ENCODE measurements at places on chromosomes 12 and 14. TPM values are rescaled to one million over a fixed set of nuclear protein-coding genes. Genes with fewer than 3 reads are reported as not detected.

GRCh38 chr14:102782974-102783373, 5.7 kb downstream of the TRAF3 start:
- no peak for DNase-seq

The DLGAP5 gene
- total RNA-seq: 117 TPM

- DNase-seq: no peak
These were observed 15.2 kb downstream of the DAD1 start for GRCh38 chr14:22573804-22574203.

GRCh38 chr12:78278706-78279190, 448.1 kb downstream of the NAV3 start:
- no peak for DNase-seq

- DNase-seq: peak; percentile 56
These were observed 27.3 kb upstream of the OSBPL8 start for GRCh38 chr12:76586764-76587395.

DNA sequence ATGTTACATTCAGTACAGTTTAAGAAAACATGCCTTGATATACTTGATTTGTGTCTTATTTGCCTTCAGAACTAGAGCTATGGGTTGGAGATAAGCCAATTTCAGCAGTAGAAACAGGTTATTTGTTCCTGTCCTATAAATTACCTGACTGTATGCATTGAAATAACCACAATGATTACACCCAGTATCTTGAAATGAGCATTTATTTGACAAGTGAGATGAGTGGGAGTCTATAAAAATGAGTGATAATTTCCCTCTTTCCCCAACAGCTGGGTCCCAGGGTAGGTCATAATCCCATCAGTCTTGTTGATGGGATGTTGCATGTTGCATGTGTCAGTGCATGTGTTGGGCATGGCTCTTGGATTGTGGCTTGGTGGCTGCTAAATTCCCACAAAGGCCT, 3.7 kb downstream of the TAS2R42 start:
- no peak for DNase-seq

DNA sequence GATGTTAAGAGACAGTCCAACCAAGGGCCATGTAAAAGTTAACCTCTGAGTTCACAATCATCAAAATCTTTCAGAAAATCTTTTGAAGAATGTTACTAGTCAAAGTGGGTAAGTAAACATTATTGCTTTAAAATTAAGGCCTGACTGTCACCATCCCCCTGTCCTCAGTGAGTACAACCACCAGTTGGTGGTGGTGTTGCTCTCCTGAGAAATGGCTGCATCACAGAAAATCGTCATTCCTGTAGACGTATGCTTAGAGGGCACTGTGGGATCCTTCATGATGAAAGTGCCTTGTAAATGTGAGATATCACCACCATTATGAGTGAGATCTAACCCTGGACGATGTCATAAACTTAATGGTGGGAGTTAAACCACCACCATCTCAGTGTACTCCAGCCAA, 451.2 kb downstream of the RPS29 start:
- peak; percentile 13 for DNase-seq

The BATF gene
- 179 TPM for total RNA-seq

DNA sequence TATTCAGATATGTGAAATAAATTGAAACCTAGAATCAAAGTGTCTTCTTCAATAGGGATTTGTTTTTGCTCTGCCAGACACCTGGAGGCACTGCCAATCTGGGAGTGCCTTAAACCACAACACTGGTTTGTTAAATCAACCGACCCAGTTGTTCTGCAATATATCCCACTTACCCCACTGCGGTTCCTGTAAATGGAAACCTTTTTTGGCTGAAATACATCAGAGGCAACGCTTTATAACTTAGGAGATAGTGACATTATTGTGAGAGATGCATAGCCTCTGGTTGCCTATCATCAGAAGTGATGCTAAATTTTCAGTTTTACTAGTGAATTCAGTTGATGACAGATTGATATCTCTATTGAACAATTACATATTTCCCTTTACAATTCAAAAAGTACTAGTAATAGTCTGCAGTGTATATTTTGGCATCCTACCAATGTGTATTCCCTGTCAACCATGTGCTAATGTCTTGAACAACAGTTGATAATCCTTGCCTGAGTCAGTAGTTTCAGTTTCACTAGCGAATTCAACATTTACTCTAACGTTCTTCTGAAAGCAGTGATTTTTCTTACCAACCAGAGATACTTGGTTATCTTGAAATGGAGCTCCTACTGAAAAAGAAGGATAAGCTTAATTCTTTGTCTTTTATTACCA, 30.5 kb downstream of the PPP2R5C start:
- no peak for DNase-seq

- DNase-seq: no peak
These were observed 115.0 kb downstream of the TPH2 start for GRCh38 chr12:72053604-72054003.

- no peak for DNase-seq
These were observed 24.3 kb downstream of the VRK1 start for GRCh38 chr14:96821501-96821900.

DNA sequence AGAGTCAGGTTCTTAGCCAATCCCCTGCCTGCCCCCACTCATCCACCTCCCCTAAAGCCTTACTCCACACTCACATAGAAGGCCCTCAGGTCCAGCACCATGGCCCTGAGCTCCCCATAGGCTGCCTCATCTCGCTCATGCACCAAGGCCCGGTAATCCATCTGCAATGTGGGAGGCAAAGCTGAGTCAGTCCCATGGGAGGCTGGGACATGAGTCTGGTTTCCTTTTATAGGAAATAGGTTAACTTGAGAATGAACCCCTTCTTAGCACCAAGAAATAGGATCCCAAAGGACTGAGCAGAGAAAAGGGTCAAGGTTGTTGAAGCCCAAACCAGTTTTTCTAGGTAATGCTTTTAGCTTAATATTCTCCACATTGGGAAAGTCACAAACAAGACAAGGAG, 2.1 kb upstream of the EMC9 start:
- no peak for DNase-seq

- DNase-seq: no peak
These were observed 7.1 kb downstream of the CCER1 start for GRCh38 chr12:90947869-90948268.

The ACRBP gene
- total RNA-seq: 2.4 TPM

The HCFC2 gene
- total RNA-seq: 8.3 TPM

The RTN1 gene
- not detected for total RNA-seq

All from activated naive CD4-positive, alpha-beta T cell treated with anti-CD3 and anti-CD28 coated beads for 36 hours (primary cell).